GM18507 (cell line): ENCODE measurements at places on chromosomes 3 and 15.
A peak's percentile ranks its signal among the peaks of the same experiment; 100 is the strongest.

DNA sequence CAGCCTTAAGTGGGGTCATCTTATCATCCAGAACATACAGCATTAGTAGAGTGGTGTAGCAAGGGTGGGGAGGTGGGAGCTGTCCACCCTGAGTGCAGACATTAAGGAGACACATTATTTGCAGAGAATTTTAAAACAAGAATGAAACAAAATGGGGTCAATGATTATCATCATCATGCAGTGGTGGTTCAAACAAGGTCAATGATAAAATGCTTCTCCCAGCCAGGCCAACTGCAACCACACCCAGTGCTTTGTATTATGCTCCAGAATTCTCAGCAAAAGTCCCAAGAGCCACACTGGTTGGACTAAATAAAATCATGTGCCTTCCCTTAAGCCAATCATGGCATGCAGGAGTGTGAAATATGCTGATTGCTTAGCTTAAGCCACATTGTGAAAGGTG, 96.7 kb upstream of the FHIT start:
- DNase-seq, result no peak

DNA sequence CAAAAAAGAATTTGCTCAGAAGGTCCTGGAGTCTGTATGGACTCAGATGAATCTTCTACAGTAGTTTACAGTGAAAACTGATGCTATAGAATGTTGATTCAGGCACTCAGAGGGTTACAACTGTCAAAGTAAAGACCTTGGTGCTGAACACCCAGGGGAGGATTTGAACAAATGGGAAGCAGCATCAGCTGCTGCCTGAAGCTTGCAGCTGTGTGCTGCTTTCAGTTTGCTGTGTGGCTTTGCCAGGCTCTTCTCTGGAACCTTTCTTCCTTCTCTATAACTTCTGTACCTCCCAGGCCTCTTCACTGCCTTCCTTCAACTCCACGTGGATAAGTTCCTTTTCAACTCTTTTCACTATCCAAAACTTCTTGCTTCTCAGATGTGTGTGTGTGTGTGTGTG, 214.2 kb downstream of the GRM7 start:
- DNase-seq, result no peak

- DNase-seq, result no peak
Observed at GRCh38 chr3:152610622-152611021, 224.3 kb upstream of the P2RY1 start.

DNA sequence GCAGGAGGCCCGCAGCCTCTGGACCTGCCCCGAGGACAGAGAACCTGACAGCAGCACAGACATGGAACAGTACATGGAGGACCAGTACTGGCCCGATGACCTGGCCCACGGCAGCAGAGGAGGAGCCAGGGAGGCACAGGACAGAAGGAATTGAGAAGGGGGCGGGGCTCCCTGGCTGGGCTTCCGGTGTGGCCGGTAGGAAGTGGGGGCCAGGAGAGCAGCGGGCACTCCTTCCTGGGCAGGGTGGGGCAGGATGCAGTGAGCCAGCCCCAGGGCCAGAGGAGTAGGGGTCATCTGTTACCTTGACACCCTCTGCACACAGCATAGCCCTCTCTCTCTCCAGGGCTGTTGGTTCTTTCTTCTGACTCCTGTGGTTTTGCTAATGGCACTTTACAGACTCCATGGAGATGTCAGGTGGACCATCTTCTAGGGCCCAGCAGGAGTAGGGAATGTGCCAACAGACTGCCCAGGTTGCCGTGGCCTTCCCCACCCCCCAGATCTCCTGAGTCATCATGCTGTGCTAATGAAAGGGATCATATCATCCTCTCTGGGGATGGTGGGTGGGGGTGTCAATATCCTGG, 8.6 kb upstream of the ISG20 start:
- DNase-seq, result no peak

DNA sequence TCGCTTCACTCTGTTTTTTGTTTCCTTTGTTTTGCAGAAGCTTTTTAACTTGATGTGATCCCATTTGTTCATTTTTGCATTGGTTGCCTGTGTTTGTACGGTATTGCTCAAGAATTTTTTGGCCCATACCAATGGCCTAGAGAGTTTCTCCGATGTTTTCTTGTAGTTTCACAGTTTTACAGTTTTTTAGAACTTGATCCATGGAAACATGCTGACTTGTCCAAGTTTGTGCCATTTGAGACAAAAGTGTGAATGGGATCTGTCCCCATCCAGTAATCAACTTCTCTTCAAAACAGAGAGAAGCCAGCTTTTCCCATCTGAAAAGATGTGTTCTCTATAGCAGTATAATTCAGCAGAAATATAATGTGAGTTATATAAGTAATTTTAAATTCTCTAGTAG, 266.5 kb upstream of the LRTM1 start:
- no peak for DNase-seq

DNA sequence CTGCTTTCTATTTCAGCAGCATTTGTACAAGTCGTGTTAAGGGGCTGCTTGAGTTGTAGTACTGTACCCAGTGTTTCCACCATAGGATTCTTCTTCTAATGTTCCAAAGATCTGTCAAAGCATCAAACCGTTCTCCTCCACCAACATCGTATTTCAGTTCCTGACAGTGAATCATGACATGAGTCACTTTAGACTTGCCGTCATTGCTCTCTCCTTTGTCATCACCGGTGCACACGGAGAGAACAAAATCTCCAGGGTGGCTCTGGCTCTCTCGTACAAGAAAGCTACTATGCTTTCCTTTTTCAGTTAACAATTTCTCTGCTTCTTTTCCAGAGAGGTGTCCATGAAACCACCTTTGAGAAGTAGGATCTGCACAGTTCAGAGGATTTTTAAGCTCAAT, 270.9 kb upstream of the CCDC54 start:
- no peak for DNase-seq

DNA sequence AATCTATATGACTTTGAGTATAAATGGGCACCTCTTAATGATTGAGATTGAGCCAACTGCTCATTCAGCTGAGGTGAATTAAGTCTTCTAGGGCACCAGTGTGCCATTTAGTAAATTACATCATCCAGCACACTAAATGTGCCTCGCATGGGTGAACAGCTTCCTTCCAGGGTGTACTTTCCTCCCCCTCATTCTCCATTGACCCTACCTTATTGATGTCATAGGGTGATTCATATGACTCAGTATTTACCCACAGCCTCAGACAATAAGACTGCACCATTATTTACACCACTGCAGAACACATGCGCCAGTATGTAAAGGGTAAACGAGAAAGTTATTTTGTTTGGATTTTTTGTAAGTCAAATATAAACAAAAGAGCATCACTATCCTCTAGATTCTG, 185.2 kb upstream of the ARL6 start:
- DNase-seq, result no peak

DNA sequence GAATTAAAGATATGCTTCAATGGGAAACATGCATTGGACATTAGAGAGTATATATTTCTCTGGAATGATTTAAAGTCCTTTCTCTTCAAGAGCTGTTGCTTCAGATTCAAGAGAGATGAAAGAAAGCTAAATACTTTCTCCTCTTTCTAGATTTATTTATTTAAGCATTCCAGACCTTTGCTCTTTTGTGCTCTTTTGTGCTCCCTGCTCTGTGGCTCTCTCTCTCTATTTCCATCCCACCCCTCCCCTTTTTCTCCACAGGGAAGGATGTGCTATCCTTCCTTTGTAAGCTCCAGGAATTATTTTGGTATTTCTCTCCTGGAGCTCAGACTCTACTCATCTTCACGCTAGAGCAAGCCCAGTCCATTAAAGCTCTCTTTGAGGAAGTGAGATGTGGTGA, 871.9 kb upstream of the GBE1 start:
- DNase-seq, result no peak

GRCh38 chr15:63067976-63068743, 25.6 kb downstream of the TPM1 start:
- DNase-seq, result no peak

- DNase-seq, result no peak
Observed at GRCh38 chr15:44584162-44584749, 47.3 kb downstream of the EIF3J start.

GRCh38 chr3:34782871-34783270, 856.5 kb upstream of the ARPP21 start:
- no peak for DNase-seq

- DNase-seq, result no peak
Observed at GRCh38 chr3:171389491-171389890, 70.7 kb downstream of the TNIK start.

DNA sequence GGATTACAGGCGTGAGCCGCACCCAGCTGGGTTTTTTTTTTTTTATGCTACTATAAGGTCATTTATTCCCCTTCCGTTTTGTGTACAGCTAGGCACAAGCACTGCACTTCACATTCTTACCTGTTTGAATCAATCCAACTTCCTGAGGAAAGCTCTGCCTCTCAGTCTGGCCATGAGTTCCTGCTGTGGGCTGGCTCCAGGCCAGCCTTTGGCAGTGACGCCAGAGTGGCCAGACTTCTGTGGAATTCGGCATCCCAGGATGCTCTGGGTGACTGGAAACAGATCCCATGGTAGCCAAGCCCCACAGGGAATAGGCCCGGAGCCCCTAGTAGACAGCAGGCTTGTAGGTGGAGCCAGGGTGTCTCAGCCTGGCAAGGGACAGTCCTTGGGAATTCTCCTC, 21.5 kb upstream of the TIMP4 start:
- DNase-seq, result no peak

DNA sequence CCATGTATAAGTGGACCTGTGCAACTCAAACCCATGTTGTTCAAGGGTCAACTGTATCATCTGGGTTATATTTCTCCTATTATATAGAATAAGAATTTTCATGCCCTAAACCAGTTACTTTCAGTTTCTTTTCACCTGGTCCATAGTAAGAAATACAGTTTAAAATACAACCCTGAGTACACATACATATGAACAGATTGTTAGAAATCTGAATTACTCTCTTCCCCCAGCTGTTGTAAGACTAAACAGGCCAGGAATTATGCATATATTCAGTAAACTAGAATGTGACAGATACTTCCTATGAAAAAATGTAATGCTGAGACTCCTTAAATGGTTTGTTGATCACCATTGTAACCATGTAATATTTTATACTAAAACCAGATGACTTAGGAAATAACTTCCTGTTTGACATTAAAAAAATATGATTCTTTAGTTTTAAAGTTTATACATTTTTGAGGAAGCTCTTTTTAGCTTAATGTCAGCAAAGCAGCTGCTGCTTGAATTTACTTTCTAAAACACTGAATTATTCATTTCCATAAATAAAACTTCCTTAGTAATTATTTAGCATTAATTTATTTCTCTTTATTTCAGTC, 52.5 kb upstream of the ZCWPW2 start:
- DNase-seq, result no peak

- DNase-seq, result peak; percentile 20
Observed at GRCh38 chr15:58724466-58724865, 25.0 kb downstream of the ADAM10 start.

- no peak for DNase-seq
Observed at GRCh38 chr3:112366522-112366921, 33.6 kb downstream of the CD200 start.

DNA sequence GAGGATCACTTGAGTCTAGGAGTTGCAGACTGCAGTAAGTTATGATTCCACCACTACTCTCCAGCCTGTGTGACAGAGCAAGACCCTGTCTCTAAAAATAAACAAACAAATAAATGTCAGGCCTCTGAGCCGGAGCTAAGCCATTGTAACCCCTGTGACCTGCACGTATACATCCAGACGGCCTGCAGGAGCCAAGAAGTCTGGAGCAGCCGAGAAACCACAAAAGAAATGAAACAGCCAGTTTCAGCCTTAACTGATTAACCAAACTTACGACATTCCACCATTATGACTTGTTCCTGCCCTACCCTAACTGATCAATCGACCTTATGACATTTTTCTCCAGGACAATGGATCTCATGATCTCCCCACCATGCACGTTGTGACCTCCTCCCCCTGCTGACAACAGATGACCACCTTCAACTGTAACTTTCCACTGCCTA, 32.5 kb upstream of the ZKSCAN7 start:
- no peak for DNase-seq

- no peak for DNase-seq
Observed at GRCh38 chr3:102181175-102181920, 253.5 kb upstream of the ZPLD1 start.

DNA sequence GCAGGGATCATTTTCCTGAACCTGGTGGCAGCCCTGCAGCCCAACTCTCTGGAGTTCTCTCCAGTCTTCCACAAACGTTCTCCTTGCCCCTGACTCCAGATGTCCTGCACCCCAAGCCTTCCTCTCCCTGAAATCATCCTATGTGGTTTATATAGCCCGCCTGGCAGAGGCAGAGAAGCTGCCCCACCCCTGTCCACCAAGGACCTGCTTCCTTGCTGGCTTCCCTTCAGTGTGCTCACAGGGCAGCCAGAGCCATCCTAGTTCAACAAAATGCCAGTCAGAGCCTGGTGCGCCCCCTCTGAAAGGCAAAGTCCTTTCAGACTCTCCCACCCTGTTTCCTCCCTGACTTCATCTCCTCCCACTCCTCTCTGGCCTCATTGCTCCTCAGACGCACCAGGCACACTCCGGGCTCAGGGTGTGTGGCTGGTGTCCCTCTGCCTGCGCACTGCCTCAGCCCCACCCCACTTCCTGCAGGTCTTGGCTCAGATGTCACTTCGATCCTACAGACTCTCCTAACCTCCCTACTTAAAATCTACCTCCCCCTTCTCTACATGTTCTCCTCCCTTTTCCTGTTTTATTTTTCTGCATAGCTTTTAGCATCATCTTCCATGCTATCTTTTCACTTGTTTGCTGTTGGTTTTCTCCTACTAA, 5.9 kb downstream of the KBTBD13 start:
- no peak for DNase-seq
